ENCODE measurements at places on chromosomes 7 and 10.

DNA sequence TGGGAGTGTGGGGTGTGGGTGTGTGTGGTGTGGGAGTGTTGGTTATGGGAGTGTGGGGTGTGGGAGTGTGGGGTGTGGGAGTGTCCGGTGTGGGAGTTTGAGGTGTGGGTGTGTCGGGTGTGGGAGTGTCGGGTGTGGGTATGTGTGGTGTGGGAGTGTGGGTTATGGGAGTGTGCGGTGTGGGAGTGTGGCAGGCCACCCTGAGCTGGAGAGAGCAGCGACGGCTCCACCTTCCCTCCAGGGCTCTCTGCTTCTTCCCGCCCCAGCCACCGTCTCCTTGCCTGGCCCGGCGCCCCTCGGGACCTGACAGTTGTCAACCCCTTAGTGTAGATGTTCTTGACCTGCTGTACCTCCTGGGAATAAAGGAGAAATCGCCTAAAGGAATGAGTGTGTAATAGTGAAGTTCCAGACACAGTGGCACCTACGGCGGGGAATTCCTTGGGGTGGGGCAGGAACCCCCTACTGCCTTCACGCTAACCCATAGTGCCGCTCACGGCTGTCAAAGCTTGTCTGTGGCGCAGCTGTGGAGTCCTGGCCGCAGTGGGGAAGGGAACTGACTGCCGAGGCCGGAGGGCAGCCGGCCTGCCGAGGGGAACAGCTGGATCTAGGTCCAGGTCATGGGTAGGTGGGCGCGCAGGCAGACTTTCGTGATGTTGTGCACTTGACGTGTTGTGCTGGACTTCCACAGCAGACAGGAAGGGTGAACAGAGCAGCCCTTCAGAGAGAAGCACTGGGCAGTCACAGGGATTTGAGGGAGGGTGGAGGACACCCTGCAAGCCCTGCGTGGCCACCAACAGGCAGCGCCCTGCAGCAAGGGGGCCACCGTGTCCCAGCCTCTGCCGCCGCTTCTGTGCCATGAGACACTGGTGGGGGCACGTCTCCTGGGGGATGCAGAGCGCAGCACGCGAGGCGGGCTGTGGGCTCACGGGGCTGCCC lies 49.0 kb upstream of the EN2 start:
- no peak for DNase-seq

- DNase-seq = peak; percentile 24
Observed at GRCh38 chr7:151276666-151277590, 28.4 kb upstream of the SMARCD3 start.

DNA sequence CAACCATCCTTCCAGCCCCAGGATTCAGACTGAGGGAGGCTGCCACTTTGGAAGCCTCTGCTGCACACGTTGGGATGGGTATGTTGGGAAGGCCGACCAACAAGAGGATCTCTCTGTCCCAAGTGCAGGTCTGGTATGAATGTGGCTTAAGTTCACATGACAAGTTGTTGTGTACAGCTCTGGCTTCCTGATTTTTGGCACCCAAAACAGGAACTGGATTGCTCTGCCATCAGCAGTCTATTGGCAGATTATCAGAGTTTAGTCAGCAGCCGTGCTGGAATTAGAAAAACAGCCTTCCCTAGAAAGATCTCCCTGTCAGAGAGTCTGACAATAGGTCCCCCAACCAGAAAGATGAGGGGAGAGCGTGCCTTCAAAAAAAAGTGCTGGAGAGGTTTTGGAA lies 66.9 kb downstream of the GOLGA7B start:
- DNase-seq = no peak

DNA sequence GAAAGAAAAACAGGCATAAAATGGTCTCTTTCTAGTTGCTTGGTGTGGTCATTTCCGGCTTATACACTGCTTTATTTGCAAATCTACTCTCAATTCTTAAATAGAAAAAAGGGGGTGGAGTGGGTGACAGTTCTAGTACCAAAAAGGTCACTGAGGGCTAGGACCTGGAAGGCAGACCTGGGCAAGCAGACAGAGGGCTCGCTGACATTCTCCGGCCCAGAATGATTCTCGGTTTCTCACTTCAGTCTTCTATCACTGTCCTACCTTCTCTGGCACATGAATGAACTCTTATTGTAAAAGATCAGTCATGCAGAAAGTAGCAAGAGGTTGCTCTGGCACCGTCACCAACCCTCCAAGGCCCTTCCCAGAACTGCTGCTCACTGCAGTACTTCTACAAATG lies 54.0 kb downstream of the MALSU1 start:
- DNase-seq = no peak

- no peak for DNase-seq
Observed at GRCh38 chr10:91367127-91367531, 43.0 kb upstream of the HECTD2 start.

- DNase-seq = peak; percentile 30
Observed at GRCh38 chr10:75396631-75397495, 4.7 kb downstream of the ZNF503 start.

GRCh38 chr7:30799206-30799975 lies 28.2 kb downstream of the MINDY4 start:
- DNase-seq = no peak

DNA sequence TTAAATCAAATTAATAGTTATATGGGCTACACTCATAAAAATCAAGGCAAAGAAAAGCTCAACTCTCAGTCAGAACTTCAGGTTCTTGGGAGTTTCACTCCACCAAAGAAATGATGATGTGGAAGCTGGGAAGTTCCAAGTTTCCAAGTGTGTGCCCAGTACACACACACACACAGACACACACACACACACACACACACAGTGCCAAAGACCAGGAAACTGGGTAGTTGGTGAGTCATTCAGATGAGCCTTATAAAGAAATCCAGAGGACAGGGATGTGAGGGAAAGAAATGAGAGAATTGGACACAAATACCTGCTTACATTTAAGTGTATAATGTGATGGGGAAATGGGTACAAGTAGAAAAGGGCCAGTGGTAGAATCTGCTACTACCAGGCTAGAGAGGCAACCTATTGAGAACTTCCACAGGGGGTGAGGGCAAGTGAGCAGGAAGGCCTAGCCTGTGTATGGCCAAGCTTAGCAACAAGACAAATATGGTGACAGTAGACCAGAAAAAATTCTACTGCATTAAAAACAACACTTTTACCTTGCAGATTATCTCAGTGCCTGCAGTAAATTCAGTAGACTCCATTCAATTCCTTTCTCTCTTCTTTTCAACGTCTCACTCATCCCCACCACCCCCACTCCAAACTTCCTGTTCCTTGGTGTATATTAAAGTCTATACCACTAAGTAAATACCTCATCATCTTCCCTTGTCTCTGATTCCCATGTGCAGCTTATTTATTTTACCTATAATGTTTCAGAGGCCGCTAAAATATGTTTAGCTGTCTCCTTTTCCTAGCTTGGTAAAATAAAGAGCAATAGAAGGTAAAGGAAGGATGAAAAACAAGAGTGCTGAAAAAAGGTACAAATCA lies 95.0 kb downstream of the CABCOCO1 start:
- no peak for DNase-seq

GRCh38 chr10:68489919-68490318 lies 18.1 kb upstream of the DNA2 start:
- DNase-seq = no peak

GRCh38 chr7:70000737-70001348 lies 402.6 kb downstream of the AUTS2 start:
- DNase-seq = no peak

DNA sequence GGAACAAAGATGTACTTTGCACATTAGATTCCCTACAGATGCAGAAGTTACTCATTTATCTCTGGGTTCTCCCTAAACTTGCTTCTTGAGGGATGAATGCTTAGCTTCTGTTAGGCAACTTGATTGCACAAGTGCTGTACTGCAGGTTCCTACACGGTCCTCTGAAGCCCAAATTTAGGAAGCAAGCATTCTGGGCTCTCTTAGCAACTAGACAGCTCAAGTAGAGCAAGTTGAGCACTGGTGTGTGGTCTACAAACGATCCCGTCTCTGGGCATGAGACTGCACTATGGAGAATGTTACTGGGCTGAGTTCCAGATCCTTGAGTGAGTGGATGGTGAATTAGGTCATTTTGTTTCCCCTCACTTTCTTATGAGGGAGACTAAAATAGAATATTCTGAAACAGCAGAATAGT lies 14.3 kb downstream of the SEMA3D start:
- no peak for DNase-seq

- no peak for DNase-seq
Observed at GRCh38 chr7:34061149-34061548, 155.8 kb downstream of the BMPER start.

- DNase-seq = no peak
Observed at GRCh38 chr10:85527616-85528317, 838.8 kb downstream of the GRID1 start.

DNA sequence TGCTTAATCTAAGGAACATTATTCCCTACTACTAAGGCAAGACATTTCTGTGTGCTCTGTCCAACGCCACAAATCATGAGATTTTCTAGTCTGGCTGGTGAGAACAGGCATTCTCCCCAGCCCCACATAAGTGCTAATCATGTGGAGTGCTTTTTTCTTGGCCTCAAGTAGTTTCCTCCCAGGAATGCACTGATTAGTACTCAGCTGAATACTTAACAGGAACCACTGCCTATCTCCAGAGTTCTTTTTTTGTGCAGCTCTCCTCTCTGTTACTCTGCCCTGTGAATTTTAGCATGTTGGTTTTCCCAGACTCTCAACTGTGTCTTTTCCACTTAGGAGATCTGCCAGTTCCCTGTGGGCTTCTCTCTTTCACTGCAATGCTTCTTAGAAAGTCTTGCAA lies 1098.5 kb upstream of the LRRTM3 start:
- no peak for DNase-seq

GRCh38 chr7:23121165-23121564 lies 15.6 kb downstream of the KLHL7 start:
- no peak for DNase-seq

DNA sequence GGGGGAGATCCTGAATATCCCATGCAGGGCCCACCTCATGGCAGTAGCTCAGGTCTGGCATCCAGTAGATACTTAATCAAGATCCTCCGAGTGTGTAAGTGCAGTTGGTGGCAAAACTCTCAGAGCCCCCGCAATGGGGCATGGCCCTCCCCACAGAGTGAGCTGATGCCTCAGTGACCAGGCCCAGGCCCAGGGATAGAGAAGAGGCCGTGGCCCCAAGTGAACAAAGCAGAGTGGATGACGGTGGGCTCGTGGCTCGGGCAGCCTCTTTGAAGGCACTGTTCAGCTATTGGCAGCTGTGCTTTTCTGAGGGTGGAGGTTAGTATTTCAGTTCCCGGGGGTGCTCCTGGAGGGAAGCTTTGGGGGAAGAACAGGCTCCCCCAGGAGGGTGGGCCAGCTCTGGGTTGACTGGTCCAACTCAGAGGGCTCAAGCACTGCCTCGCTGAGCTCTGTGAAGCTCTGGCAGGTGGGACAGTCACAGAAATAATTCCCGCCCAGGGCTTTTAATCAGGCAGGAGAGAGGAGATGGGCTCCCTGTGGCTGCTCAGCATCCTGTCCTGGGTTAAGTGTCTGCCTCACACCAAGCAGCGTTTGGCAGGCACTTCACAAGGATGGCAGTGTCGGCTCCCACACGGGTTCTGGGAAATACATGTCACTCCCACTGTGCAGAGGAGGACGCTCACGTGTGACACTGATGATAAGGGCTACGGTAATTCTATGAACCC lies 583.6 kb downstream of the TCERG1L start:
- no peak for DNase-seq
